Erythroblast (primary cell): ENCODE measurements at places on chromosomes 11 and 22.

- no peak for DNase-seq
Measured at GRCh38 chr11:119640541-119640940, 88.5 kb downstream of the NECTIN1 start.

DNA sequence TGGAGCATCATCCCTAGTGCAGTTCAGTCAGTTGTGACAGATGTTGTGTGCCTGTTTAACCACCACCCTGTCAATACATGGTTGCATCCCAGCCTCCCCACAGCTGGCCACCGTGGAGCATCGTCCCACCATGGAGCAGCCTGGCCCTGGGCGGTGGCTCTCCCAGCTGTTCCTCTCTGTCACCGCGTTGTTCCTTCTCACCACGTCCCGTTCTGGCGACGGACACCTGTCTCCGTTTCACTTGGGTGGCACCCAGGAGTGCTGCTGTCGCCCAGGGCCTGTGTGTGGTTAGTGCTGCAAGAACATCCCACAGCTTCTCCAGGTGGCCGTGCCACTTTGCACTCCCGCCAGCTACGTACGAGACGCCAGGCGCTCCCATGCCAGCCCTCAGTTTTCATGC lies 26.5 kb downstream of the MUC6 start:
- no peak for DNase-seq

DNA sequence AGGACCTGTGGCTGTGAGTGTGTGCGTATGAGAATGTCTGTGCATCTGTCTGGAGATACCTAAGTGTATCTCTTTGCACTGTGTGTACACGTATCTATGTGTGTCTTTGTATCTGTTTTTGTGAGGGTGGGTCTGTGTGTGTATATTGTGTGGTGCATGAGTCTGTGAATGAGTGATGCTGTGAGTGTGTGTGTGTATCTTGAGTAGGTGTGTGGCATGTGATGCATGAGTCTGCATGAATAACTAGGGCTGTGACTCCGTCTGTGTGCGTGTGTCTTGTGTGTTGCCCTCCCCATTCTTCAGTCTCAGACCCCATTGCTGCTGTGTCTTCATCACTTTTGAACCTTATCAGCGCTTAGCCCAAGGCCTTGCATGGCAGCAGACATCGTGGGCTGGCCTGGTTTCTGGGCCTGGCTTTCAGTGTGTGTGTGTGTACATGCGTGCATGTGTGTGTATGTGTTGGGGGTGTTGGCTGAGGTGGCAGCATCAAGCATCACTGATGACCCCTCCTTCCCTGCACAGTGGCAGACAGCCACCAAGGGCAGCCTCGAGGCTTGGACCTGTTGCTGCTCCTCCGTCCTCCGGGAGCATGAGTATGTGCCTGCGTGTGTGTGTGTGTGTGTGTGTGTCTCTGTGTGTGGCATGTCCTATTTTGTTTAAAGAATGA lies 1.4 kb downstream of the SGSM1 start:
- no peak for DNase-seq

DNA sequence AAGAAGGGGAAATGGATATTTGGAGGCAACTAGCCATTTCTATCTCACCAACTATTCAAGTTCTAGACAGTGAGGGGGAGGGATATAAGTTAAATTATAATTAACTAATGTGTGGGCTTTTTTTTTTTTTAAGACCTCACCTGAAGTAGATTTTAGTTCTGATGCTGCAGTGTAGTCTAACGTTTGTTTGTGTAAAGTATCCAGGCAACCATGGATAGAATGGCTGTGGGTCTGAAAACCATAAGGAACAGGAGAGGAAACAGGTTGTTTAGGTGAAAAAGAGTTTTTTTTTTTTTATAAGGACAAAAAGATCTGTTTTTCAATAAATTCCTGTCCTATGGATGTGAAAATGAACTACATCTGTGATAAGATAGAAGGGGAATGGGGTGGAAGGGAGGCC lies 262.4 kb upstream of the PLET1 start:
- DNase-seq = no peak

- peak; percentile 55 for DNase-seq
Measured at GRCh38 chr11:86013713-86014112, 55.2 kb downstream of the PICALM start.

DNA sequence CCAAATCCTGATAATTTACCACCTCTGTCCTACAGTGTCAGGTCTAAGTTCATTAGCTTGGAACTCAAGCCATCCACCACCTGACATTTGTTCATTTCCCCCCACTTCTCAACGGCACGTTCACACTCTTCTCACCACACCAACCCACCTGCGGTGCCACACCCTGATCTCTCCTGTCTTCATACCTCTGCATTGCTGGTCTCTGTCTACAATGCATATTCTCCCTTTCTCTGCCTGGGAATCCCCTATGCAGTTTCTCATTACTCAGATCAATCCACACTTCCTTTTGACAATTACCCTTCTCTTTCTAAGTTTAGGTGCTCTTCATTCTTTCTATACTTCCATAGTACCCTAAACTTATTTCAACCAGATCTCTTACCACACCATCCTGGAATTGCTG lies 20.4 kb upstream of the EMSY start:
- no peak for DNase-seq

- no peak for DNase-seq
Measured at GRCh38 chr11:4748438-4748837, 21.3 kb downstream of the OR51F1 start.

- DNase-seq = no peak
Measured at GRCh38 chr11:1473011-1473628, 13.5 kb downstream of the MOB2 start.

DNA sequence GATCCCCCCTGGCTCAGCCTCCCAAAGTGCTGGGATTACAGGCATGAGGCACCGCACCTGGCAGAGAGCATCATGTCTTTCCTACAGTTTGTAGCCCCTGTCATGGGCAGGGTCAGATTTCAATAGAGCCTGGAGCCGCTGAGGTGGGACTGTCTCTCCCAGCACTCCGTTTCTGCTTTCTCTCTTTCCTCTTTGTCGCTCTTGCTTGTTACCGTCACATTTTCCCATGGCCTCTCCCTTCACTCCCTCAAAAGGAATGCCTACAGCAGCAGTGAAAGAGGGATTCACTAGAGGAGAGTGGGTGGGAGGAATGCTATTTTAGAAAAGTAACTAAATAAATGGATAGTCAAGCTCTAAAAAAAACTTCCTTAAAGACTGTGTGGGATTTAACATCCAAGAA lies 136.7 kb upstream of the TTC12 start:
- no peak for DNase-seq

DNA sequence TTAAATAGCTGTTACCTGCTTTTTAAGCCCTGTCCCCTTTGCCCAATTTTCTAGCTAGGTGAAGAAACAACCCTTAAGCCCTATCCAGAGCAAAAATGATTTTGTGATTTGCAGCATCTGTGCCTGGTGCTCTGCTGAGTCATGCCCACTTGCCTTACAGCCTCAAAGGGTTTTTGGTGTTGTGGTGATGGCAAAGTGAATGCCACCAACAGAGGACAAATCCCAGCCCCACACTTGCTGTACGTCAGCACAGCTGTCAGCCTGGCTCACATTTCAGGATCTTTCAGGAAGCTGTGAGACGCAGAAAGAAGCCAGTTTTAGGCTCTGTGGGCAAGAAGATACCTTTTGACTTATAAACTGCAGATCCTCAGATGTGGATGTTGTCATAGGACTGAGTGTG lies 401.7 kb downstream of the TENM4 start:
- DNase-seq = no peak

GRCh38 chr22:39146256-39147101 lies 6.0 kb downstream of the CBX7 start:
- peak; percentile 60 for DNase-seq

DNA sequence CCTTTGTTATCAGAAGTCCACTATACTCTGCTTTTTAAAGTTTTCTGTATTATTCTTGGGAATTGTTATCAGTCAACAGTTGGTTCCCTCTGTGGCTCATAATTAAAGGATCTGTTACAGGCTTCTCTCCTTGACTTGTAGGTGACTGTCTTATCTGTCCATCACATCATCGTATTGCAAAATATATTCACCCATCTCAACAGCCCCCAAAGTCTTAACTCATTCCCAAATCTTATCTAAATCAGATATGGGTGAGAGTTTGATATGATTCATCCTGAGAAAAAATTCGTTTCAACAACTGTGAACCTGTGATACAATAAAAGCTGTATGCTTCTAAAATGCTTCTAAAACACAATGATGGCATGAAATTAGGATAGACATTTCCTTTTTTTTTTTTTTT lies 1245.6 kb upstream of the RAG2 start:
- DNase-seq = no peak

DNA sequence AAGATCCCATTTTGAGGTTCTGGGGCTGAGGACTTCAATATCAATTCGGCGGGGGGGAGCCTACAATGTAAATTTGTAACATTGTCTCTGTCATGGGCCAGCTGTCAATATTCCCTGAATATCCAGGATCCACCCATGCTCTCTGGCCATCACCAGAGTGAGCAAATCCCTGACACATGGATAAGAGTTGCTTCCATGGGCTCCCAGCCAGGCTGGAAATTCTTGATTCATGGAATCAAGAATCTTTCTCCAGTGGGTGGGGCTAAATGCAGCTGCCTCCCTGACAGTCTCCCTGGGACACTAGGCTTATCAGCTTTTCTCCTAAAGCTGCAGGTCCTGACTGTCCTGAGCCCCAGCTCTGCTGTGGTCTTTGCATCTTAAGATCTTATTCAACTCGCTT lies 86.9 kb upstream of the IGLL5 start:
- DNase-seq = no peak

DNA sequence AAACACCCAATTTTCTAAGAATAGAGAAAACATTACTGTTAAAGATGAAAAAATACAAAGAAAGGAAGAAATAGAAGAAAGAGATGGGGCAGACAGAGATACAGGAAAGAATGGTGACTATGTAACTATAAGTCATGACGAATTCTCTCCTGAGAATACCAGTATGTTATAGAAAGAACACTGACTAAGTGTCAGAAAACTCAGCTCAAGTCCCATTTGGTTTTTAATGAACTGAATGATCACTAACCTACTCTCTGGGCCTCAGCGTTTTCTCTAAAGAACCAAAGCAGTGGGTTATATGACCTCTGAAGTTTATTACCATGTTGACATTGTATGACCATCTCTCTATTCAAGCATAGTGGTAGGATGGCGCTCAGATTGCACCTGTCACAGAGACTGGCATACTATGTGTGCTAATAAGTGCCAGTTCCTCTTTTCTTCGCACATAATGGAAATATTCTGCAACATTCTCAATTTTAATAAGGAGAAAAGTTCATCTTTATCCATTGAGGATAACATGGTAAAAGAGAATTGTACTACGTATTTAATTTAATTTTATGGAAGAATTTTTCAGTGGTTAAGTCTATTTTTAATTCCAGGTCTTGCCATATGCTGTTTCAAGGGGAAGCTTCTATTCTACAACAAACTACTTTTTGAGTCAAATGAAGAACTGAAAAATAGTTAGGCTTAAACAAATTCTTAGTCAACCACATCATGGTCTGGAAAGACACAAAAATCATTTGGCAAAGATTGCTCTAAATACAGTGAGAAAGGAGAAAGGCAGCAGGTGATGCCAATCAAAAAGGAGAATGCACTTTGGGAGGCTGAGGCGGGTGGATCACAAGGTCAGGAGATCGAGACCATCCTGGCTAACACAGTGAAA lies 25.0 kb upstream of the EED start:
- DNase-seq = no peak

DNA sequence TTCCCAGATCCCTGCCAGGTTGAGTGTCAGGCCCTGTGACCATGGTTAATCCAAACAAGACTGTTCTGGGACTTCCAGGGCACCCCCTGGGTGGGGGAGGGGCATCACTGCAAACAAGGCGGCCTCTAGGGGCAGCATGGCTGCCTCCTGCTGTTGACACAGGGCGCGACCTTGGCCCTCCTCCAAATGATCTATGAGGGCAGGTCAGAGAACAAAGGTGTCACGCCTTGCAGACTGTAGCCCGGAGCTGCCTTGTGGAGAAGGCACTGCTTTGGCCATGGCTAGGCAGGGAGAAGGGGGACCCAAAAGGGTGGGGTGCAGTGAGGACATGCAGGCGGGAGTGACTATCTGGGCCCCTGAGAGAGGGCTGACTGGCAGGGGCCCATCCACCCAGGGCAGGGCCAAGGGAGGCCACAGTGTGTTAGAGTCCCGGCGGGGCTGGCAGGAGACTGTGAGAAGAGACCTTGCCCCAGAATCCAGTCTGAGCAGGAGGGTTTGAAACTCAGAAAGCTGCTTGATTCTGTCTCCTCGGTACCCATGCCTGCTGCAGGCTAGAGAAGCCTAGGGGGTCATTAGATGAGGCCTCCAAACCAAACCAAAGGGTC lies 35.6 kb downstream of the KCNC1 start:
- peak; percentile 41 for DNase-seq

GRCh38 chr11:77126861-77127234 lies 1.2 kb upstream of the MYO7A start:
- no peak for DNase-seq

DNA sequence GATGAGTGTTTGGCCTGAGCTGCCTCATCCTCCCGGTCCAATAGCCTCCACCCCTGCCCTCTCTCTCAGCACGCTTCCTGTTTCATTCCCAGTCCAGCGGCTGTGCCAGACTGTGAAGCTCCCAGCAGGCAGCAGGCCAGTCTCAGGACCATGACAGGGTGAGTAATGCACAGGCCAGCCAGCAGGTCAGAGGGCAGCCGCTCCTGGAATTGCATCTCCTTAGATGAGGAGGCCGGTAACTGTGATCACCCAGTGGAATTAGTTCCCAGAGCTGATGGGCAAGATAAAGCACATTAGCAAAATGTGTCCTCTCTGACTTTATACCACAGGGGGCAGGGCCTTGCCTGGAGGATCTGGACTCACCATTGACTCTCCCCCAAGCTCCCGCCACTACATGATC lies 251.2 kb downstream of the ETS1 start:
- DNase-seq = no peak

- DNase-seq = no peak
Measured at GRCh38 chr11:76657187-76658170, 13.1 kb downstream of the LRRC32 start.

DNA sequence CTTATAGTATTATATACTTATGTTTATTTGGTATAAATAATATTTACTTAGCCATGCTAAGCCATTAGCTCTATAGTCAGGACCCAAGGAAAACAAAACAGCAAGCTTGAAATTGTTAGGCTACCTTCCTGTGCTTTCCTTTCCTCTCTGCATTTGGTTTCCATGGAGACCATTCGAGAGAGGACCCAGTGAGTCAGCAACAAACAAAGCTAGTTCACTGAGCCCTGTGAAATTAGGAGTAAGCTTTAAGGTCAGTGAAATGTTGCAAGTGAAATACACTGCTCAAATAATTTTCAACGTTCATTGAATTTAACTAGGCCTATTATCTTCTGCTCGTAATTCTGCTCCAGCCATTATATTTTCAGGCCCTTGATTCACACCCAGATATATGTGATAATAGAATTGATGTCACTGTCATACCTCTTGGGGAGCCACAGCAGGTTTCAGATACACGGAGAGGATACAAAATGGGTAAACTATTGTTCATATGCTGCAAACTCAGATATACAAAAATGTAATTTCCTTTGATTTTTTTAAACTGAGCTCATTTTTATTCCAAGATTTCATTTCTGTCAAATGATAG lies 9.1 kb upstream of the OR10D3 start:
- peak; percentile 80 for DNase-seq

DNA sequence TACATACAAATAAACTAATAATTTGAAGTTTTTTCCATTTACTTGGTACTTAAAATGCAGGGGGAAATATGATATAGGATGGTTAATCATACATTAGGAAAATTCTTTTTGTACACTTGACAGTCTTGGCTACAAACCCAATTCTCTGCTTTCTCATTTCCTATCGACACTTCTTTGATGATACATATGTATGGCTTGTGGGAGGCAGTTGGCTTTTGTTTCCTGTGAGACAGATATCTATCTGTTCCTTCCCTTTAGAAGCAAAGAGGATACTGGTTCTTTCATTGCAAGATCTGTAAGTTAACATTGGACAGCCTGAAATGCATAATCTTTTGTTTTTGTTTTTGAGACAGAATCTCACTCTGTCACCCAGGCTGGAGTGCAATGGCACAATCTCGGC lies 47.9 kb upstream of the ADORA2A start:
- no peak for DNase-seq
